ELR (cell line): ENCODE measurements at places on chromosomes 2 and 18.

DNA sequence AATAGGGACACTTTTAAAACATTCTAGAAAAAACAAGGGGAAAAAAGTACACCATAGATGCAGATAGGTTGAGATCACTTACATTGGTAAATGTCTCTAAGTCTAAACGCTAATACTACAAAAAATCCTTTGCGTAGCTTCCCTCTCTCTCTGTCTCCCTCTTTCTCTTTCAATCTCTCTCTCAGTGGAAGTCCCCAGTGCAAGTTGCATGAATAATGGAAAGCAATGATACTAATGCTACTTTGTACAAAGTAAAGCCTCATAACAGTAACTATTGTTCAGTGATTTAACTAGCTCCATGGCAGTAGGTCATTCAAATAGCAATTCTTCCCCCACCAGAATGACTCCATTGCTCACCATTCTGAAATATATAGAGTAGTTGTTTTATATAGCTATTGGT lies 12.8 kb downstream of the MEIS1 start:
- peak; percentile 23 for DNase-seq

DNA sequence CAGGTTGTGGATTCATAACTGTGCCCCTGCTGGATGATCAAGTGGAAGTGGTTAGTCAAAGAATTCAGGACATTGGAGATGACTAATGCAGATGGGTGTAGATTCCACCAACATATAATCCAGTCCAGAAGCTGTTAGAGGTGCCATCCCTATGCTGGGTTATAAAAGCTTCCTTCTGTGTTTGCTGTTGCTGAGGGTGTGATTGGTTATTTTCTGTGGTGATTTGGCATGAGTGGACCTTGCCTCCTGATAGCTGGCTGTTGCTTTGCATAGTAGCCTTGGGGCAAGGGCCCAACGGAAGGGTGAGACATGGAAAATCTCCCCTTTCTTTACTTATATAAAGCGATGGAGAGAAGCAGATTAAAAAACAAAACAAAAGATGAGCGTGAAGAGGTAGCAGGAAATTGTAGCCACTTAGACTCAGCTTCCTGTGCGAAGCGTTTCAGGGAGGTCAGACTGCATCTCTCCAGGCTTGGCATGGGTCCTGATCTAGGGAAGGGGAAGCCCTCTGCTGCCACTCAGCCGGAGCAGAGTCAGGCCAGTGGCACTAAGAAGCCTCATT lies 190.4 kb downstream of the FMNL2 start:
- peak; percentile 96 for DNase-seq

- no peak for DNase-seq
Measured at GRCh38 chr18:8307960-8308359, 301.3 kb upstream of the RAB12 start.

GRCh38 chr2:15378148-15378908 lies 182.8 kb downstream of the NBAS start:
- DNase-seq, result no peak

DNA sequence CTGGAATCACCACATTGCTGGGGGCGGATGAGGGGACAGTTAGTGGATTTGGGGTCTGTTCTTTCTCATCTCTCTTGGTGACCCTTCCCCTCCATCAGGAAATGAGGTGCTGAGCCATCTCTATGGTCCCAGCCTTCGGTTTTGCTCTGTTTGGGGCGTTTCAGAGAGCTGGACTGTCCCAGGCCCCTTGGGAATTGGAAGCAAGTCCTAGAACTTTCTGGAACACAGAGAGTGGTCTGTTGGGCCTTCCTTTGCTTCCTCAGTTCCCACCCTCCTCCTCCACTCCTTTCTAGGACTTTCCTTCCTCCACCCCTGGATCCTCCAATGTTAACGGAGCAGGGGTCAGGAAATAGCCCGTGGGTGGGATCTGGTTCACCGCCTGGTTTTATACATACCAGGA lies 17.0 kb downstream of the RRM2 start:
- DNase-seq, result no peak

GRCh38 chr2:122681626-122682025 lies 926.2 kb downstream of the TSN start:
- peak; percentile 25 for DNase-seq

GRCh38 chr2:154402213-154402612 lies 296.3 kb upstream of the KCNJ3 start:
- DNase-seq, result peak; percentile 32

- DNase-seq, result no peak
Measured at GRCh38 chr2:144256996-144257707, 262.8 kb downstream of the ZEB2 start.

- DNase-seq, result no peak
Measured at GRCh38 chr2:127639111-127639474, 6.9 kb upstream of the GPR17 start.

GRCh38 chr2:148720501-148721001 lies 76.0 kb downstream of the EPC2 start:
- no peak for DNase-seq

- peak; percentile 4 for DNase-seq
Measured at GRCh38 chr2:51103205-51103604, 71.3 kb upstream of the NRXN1 start.

DNA sequence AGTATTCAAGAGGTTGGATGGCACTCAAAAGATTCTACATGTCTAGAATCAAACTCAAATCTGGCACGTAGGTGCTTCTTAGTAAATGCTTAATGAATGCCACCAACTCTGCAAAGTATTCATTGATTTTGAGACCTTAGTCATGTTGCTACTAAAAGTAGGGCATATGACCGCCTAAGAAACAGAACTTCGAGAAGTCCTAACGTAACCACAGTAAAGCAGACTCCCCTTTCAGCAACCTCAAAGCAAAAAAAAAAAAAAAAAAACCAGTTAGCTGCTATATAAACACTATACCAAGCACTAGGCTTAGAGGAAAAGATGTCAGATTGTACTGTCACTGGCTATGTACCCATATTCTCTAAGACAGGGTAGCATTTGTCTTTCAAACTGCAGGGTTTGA lies 33.9 kb downstream of the PTCD3 start:
- DNase-seq, result no peak

- no peak for DNase-seq
Measured at GRCh38 chr2:133835821-133836619, 267.8 kb upstream of the NCKAP5 start.

DNA sequence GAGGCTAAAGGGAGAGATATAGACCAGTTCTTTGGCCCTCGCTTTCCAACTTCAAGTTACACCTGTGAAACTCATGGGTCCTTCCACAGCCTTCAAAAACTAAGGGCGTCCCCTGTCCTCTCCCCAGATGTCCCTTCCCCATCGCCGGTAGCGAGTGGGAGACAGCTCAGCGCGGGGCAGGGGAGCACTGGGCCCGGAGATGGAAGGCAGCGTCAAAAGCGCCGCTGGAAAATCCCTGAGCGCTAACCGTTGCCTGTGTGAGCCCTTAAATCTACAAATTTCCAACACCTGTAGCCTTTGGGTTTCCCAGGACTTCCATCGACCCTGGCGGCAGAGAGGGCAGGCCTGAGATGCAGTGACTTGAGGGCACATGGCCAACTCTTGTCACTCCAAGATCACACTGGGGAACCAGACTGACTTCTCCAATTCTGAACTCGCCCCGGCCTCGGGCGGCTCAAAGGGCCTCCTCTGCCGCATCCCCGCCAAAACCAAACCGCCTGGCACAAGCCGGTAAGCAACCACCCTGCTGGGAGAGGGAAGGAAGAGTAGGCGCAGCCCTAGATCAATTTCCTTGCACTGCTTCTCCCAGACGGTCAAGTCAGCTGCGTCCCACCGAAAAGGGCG lies 879 bp upstream of the EPAS1 start:
- DNase-seq, result peak; percentile 40

- no peak for DNase-seq
Measured at GRCh38 chr2:96931466-96931865, 54.9 kb downstream of the FAM178B start.

DNA sequence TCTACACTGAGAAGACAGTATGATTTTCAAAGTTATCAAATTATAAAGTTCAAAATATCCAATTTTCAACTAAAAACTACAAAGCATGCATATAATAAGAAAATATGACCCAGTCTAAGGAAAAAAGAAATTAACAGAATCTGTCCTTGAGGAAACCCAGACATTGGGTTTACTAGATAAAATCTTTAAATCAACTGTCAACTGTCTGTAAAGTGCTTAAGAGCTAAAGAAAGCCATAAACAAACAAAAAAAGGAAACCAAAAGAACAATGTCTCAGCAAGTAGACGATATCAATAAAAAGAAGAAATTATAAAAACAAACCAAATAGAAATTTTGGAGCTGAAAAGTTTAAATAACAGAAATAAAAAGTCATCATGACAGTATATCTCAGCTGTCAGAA lies 10.5 kb upstream of the ABCB11 start:
- DNase-seq, result no peak

GRCh38 chr2:215028231-215028630 lies 110.2 kb downstream of the ABCA12 start:
- DNase-seq, result peak; percentile 61

DNA sequence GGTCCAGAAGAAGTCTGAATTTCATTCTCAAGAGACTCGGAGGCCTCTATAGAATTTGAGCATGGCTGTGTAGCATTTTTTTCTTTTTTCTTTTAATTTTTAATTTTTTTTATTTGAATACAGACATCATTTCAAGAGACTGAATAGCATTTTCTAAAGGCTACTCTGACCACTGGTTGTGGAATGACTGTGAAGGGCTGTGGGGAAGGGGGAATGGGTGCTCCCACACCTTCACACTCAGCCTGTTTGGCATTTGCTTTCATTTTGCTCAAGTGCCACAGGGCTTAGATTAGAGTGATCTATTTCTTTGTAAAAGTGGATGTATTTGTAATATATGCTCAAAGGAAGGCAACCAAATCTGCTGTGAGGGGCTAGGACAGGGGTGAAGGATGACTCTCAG lies 142.0 kb upstream of the SPOPL start:
- DNase-seq, result no peak

- DNase-seq, result no peak
Measured at GRCh38 chr2:18055290-18055689, 176.8 kb downstream of the KCNS3 start.

DNA sequence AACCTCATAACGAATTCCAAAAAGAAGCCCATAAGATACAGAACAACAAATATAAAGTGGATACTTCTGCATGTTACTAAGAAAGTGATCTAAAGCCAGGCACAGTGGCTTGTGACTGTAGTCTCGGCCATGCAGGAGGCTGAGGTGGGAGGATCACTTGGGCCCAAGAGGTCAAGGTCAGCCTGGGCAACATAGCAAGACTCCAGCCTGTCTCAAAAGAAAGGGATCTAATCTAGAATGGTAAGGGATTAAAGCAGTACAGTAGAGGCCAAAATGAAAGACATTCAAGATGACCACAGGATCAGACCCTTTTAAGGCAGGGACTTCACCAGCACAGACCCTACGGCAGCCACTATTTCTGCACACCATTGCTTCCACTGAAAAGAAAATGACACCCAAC lies 3.8 kb downstream of the COBLL1 start:
- DNase-seq, result no peak

GRCh38 chr2:204152616-204153015 lies 216.1 kb downstream of the ICOS start:
- DNase-seq, result no peak

DNA sequence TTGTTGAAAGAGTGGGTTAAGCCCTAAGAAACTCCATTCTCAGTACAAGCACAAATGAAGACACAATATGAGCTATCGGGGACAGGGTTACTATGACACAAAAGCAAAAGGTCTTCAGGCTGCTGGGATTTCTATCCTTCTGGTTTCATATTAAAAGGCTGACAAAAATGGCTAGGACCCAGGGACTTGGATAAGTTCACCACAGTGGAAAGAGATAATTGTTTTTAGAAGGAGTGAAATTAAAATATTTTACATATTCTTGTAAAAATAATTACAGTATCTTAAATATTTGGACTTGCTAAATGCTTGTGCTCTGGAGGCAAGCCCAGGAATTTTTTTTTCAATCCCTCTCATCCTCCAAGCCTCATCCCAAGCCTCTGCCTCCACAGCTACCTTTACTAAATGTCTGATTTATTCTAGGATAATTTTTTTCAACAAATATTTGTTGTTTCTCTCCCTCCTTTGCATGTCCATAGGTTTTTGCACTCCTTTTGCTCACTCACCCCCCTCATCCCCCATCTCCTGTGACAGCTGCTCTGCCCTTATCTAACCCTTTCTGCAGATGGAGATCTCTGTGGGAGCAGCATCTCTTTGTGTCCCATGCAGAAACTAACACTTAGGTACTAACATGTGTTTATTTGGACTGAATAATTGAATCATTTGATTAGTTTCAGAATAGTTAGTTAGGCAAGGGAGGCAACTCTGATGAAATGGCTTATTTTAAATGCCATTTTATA lies 47.8 kb upstream of the NABP1 start:
- no peak for DNase-seq

DNA sequence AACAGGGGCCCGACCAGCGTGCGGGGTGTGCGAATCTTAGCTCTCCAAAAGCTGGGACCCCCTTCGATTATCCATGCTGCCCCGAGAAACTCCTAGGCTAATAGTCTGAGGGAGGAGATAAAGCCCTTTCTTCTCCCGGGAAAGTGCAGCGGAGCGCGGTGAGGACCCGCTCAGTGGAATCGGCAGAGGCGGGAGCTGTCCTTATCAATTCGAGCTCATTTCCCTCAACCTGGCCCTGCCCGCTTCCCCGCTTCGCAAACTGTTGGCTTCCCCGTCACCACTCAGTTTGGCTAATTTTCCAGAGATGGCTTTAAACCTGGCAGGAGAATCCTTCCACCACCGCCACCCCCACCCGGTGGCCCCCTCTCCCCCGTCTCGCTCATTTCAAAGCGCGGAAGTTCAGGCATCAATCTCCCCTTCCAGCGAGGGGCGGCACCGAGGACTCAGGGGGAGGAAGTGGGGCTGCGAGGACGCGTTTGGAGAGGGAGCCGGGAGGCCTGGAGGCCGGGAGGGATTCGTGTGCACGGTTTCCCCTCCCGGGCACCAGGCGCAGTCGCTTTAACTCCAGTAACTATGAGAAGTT lies 1.6 kb downstream of the KLHL14 start:
- no peak for DNase-seq

DNA sequence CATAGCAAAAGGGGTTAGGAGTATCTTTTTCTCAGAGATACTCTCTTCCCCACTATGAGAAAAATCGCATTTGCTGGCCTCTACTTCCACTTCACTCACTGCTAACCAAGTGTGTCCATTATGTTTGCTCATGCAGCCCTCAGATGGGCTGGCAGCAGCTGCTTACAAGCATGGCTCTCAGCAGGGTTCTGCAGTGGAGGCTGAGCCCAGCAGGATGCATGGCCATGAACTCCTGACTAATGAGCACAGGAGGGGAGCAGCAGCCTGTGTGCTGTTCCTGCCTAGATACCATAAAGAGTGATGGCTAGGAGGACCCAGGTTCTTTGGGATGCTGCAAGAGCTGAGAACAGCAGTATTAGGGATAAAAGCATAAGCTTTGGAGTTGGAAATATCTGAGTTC lies 316.9 kb upstream of the THSD7B start:
- no peak for DNase-seq

- peak; percentile 50 for DNase-seq
Measured at GRCh38 chr2:15058015-15058720, 425.7 kb downstream of the LRATD1 start.

DNA sequence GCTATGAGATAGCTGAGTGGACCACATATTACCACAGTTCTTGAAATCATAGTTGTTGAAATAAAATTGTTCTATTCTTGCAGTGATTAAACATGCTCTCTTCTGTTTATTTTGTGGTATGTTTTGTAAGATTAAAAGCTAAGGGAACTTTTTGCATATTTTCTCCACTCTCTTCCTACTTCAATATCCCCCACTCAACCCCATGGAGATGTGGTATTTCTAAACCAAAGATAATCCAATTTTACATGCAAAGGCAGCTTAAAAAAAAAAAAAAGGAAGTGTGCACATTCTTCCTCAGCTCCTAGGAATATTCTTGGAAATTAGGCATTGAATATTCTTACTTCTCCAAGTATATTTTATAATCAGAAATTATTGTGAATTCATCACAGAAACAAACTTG lies 15.0 kb upstream of the PAX3 start:
- no peak for DNase-seq
